ENCODE measurements at places on chromosomes 6 and 20.

- DNase-seq, result no peak
These were observed 167.5 kb downstream of the ZFAND3 start for GRCh38 chr6:37987018-37987417.

DNA sequence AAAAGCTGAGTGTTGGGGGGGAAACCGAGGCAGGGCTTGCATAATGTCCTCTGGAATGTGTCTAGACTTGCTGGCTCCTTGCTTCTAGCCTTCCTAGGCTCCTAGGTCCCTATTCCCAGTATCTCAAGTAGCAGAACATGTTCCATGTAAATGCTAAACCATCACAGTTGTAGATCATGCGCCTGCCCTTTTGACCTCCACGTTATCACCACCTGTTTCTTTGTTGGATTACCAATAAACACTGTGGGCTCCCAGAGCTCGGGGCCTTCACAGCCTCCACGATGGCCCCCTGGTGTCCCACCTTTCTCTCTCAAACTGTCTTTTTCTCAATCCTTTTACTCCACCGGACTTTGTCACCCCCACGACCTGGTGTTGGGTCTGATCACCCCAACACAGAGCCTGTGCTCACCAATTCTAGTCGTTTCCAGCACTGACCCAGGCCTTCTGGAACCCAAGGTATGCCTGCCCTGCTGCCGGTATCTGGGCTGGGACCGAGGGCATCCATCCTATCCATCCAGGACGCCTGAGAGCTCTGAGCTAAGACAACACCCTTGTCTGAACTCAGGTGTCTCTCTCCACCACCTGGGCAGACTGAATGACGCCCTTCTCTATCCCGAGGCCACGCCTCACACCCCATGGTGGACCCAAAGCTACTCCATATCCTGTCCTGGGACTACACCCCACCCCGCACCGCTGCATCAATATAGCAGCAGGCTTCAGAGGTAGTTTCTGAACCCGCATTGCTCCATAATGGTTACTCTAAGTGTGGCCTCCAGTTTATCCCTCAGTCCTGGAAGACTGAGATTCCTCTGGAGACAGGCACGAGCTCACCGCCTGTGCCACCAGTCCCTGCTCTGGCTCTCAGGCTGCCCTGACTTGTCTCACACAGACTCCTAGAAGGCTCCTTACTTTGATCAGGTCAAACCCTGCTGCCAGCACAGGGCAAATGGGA lies 9.3 kb upstream of the PRR18 start:
- DNase-seq, result no peak

DNA sequence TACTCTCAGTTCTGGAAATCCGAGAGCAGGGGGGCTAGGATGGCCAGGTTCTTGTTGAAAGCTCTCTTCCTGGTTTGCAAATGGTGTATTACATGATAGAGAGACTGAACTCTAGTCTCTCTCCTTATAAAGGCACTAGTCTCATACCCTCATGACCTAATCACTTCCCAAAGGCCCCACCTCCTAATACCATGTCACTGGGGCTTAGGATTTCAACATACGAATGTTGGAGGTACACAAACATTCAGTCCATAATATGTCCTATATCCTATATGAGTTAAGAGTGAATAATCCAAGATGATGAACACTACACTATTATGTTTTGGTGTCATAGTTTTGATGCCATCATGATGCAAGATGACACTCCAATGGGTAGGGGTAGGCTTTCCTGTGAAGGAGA lies 20.0 kb upstream of the TXLNB start:
- DNase-seq, result no peak

DNA sequence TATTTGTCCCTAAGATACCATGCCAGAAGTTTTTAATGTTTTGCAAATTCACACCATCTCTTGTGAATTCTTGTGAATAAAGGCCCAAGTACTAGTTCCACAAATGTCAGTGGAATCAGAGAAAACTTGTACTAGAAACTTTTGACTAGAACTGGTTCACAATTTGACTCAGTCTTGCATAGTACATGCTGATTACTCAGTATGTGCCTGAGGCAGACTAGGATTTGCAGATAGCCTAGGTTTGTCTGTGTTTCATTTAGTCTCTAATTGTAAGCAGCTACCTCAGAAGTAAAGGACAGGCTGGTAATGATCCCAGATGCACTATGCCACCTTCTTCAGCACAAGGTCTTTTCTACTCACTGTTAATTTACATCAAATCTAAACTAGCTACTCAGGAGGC lies 34.2 kb upstream of the GSTA4 start:
- DNase-seq, result no peak

GRCh38 chr6:25494469-25494868 lies 157.5 kb upstream of the SCGN start:
- no peak for DNase-seq

DNA sequence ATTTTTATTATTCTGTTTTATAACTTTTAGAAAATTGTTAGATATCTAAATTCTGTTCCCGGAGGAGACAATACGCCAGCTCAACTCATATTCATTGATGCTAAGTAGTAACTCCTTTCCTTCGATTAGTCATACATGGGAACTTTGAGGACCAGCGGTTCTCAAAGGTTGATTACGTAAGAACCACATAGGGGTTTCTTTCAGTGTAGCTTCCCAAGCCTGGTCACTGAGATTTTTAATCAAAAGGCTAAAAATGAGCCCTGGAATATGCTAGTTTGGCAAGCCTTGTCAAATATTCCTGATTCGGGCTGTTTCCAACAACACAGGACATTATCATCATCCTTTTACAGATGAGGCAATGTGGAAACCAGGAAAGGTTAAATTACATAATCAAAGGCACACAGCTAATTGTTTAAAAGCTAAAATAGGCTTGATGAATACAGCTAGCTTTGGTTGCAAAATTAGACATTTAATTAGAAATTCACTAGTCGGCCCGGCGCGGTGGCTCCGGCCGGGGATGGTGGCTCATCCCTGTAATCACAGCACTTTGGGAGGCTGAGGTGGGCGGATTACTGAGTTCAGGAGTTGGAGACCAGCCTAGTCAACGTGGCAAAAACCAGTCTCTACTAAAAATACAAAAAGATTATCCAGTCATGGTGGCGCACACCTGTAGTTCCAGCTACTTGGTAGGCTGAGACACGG lies 14.6 kb upstream of the MEI4 start:
- no peak for DNase-seq

DNA sequence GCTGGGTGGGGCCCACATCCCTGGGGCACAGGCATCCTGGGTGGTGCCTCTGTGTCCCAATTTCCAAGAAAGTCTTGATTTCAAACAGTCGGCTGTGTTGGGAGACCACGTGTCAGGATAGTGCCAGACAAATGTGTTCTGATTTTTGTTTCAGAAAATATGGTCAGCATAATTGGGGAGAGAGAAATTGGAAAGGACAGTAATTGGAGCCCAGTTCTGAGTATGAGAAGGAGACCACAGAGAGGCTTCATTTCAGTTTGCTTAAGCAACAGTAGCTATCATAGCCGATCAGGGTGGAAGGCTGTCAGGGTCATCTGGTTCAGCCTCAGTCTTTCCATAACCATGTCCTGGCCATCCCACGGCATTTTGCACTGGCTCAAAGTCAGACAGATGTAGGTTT lies 220.7 kb downstream of the CDC5L start:
- DNase-seq, result no peak

DNA sequence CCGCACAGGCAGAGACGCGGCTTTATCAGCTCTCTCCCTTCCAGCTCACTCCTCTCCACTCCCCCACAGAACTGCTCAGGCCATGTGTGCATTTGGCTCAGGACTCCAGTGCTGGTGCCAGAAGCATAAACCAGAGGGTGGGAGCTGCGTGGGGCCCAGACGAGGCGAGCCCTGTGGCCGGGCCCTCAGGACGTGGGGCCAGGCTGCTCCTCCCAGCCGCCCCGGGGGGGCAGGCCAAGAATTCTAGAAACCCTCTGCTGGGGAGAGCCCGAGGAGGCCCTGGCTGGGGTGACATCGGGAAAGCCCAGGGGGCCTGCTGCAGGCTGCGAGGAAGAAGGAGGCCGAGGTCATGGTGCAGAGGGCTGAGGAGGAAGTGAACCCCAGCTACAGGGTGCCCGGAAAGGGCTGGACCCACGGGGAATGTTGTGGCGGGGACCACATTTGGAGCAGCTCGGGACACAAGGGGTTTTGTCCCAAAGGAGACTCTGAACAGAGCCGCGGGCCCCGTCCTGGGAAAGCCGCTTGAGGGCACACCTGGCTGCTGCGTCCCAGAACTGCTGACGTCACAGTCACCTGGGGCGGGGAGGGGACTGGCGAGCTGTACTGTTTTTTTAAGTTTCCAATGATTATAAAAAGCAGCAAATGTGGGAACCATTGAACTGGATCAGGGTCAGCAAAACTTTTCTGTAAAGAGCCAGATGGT lies 107.1 kb downstream of the BANF2 start:
- DNase-seq, result no peak

- no peak for DNase-seq
These were observed 73.0 kb downstream of the PHIP start for GRCh38 chr6:79005024-79005423.

- no peak for DNase-seq
These were observed 17.2 kb downstream of the SLC2A12 start for GRCh38 chr6:134034961-134035822.

- DNase-seq, result no peak
These were observed 47.3 kb upstream of the CDYL start for GRCh38 chr6:4728926-4729325.

GRCh38 chr20:31833130-31833930 lies 12.1 kb downstream of the FOXS1 start:
- no peak for DNase-seq

GRCh38 chr6:85124472-85125354 lies 325.2 kb upstream of the NT5E start:
- no peak for DNase-seq

DNA sequence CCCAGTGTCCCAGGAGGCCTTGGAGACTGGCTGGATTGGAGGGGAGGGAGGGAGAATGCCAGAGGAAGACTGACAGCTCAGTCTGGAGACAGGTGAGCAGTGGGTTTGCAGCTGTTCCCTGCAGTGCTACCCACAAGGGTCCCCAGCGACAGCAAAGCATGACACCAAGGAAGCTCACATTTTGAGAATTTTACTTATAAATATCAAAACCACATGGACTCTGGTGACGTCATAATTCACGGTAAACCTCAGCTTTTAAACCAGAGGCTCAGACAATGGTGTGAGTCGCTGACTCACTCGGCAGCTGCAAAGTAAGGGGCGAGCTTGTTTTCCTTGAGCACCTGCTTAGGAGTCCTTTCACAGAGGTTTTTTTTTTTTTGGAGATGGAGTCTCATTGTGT lies 65.2 kb downstream of the THBS2 start:
- no peak for DNase-seq

GRCh38 chr6:113632220-113632864 lies 224.8 kb upstream of the MARCKS start:
- DNase-seq, result no peak

DNA sequence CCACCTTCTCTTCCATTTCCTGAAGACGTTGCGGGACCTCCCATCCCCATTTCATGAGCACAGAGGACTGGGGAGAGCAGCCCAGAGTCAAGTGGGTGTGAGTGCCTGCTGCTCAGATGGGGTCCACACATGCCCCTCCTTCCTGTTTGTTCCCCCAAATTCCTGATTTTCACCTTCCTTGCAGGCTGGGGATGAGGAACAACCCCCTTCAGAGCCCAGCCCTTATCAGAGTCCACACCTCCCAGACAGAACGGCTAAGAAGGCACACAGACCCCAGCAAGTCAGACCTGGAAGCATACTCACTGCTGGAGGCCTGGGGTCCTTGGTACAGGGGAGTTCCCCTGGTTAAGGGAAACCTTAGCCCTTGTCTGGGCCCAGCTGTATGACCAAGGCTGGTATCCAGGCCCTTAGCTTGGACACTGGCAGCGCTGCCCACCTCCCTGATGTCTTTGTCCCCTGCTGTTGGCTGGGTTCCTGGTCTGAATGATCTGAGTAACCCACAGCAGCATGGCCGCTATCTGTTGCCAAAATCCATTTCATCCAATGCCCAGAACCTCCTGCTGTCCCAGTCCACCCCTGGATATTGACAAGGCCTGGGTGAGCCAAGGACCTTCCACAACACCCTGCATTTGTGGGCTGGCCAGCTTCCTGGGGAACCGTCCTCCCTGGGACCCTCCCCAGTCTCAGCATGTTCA lies 230.9 kb downstream of the SYNDIG1 start:
- DNase-seq, result no peak

- DNase-seq, result no peak
These were observed 81.0 kb downstream of the HIVEP2 start for GRCh38 chr6:142863981-142864380.

DNA sequence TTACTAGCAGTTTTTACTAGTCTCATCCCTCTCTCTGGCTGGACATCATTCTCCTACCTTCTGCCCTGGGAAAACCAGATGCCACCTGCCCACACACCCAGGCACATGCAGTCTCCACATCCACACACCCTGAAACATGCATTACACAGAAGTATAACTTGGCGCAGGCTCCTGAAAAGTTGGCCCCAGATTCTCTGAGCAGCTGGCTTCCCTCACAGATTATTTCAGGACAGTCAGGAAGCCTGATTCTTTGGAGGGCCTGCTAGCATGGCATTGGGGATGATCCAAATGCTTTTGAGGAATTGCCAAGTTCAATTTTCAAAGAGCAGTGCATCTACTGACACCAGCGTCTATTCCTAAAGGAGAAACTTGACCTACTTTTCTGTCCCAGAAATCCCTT lies 27.8 kb upstream of the KIF16B start:
- DNase-seq, result no peak

- no peak for DNase-seq
These were observed 139.9 kb downstream of the MYB start for GRCh38 chr6:135320721-135321621.

DNA sequence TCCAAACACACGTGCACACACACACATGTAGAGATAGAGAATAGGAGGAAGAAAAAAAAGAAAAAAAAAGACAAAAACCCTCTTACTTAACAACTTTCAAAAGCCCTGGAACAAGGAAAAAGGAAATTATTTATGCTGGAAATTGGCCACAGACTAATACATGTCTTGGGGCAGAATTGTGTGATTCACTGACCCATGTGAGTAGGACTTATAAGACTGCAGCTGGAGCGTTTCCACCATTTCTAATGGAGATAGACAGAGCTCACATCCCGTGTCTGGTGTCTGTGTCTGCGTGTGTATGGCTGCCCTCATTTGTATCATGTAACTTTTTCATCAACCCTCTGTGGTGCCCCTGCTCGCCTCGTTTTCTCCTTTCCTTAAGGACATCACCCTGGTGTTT lies 99.8 kb upstream of the PDE10A start:
- DNase-seq, result no peak

DNA sequence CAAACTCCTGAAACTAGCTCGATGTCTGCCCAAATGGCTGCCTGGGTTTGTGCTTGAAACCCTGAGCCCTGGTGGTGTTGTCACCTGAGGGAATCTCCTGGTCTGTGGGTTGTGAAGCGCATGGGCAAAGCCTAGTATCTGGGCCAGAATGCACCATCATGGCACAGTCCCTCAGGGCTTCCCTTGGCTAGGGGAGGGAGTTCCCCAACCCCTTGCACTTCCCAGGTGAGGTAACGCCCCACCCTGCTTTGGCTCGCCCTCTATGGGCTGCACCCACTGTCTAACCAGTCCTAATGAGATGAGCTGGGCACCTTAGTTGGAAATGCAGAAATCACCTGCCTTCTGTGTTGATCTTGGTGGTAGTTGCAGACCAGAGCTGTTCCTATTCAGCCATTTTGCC lies 152.9 kb upstream of the MAP3K7 start:
- no peak for DNase-seq
